ENCODE measurements at places on chromosomes 12 and 14. TPM values are rescaled to one million over a fixed set of nuclear protein-coding genes. Genes with fewer than 3 reads are reported as not detected.

- no peak for DNase-seq
These were observed 64.4 kb downstream of the SERPINA3 start for GRCh38 chr14:94676495-94677185.

GRCh38 chr14:21267886-21268616 is 1.2 kb downstream of the HNRNPC start:
- peak; percentile 15 for DNase-seq

DNA sequence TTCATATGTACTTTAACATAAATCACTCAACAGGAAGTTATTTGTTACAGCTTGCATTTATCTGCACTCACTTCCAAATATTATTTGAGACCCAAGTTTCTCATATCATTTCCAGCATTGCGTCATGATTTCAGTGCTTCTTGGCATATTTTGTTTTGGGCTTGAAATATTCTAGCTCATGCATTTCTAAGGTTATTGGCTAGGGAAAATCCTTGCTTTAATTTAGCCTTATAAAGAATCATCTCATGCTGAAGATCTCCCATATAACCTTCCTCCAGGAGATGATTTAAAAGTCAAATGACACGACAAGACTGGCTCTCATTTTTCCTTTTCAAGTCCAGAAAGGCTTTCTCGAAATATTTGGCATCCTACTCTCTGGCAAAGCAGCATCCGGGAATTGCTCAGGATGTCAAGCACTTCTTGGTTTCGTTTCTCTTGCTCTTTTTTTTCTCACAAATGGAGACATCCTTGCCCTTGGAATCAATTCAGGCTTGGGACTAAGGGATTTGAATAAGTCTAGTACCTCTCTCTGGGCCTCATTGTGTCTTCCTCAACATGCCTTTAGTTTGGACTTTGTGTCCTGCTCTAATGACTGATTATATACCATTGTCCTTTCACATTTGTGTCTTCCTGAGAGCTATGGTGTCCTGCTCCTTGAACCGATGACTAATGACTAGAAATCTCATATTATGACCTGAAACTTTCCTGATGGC is 295.0 kb downstream of the RMST start:
- DNase-seq, result no peak

- no peak for DNase-seq
These were observed 1.4 kb downstream of the NIN start for GRCh38 chr14:50829489-50830043.

- no peak for DNase-seq
These were observed 612.0 kb downstream of the FLRT2 start for GRCh38 chr14:86141966-86142365.

DNA sequence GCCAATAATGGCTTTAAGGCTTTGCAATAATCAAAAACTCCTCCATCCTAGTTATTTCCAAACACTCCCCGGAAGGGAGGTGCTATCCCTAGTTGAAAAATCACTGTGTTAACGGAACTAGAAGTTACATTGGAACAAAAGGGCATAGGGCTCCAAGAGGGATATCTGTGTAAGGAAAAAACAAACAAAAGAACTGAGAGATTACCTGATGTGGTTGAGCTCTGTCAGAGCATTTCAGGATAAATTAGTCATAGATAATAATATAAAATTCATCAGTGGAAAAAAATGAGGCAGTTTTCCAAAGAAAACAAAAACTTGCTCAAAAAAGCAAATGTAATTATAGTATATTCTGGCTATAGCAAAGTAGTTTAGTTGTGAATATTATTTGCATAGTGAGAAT is 27.4 kb upstream of the PAPLN start:
- no peak for DNase-seq

Gene CISTR
- not detected for total RNA-seq

Gene CCDC175
- not detected for total RNA-seq

Gene RTL1
- not detected for total RNA-seq
